ENCODE measurements at places on chromosomes 11 and 22.
A peak's percentile ranks its signal among the peaks of the same experiment; 100 is the strongest.

DNA sequence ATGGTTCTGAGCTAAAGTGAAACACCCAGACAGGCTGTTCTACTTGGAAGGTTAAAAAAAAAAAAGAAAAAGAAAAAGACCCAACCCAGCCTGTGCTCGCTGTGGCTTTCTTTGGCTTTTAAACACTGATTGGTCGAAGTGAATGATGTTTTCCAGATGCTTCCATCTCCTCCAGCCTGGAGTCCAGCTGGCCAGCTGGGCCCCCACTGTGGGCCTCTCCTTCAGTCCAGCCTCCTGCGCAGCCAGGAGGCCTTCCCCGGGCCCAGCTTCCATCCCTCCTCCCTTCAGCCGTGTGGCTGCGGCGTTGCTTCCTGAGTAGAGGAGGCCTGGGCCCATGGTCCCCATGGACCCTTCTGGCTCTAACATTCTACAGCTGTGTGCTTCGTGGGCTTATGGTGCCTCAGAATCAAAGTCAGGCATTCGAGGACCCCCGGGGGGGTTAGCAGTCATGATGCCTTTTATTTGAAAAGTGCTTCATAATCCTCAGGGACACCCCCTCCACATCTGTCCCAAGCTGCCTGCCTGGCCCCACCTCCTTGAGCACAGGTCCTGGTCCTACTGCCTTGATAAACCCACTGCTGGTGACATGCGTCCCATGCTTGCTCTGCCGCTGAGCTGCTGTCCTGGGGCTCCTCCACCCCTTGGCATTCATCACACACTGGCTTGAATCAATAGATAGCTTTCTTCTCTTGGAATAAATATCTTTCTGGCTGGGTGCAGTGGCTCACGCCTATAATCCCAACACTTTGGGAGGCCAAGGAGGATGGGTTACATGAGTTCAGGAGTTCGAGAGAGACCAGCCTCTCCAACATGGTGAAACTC lies 42.2 kb upstream of the FBLN1 start:
- no peak for DNase-seq

GRCh38 chr22:37686002-37686982 lies at the start of gene NOL12:
Gene NOL12, plus strand, starts transcription at chr22:37686343. Its CDS starts 50 bp downstream, at chr22:37686393.
- peak; percentile 72 for DNase-seq

GRCh38 chr11:64861227-64861975 lies 16.9 kb upstream of the CDC42BPG start:
- no peak for DNase-seq

- DNase-seq = peak; percentile 77
These were observed 7.5 kb downstream of the CRYBB1 start for GRCh38 chr22:26610072-26610958.

DNA sequence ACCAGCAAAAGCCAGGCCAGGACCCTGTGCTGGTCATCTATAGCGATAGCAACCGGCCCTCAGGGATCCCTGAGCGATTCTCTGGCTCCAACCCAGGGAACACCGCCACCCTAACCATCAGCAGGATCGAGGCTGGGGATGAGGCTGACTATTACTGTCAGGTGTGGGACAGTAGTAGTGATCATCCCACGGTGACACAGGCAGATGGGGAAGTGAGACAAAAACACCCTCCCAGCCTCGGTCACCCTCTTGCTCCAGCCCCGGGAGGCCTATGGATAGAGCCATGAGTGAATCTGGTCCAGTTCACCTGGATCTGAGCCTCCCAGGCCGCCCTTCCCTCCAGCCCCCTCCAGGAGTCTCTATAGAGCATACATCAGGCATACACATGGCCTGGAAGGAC lies 115.2 kb upstream of the IGLL5 start:
- DNase-seq = no peak

DNA sequence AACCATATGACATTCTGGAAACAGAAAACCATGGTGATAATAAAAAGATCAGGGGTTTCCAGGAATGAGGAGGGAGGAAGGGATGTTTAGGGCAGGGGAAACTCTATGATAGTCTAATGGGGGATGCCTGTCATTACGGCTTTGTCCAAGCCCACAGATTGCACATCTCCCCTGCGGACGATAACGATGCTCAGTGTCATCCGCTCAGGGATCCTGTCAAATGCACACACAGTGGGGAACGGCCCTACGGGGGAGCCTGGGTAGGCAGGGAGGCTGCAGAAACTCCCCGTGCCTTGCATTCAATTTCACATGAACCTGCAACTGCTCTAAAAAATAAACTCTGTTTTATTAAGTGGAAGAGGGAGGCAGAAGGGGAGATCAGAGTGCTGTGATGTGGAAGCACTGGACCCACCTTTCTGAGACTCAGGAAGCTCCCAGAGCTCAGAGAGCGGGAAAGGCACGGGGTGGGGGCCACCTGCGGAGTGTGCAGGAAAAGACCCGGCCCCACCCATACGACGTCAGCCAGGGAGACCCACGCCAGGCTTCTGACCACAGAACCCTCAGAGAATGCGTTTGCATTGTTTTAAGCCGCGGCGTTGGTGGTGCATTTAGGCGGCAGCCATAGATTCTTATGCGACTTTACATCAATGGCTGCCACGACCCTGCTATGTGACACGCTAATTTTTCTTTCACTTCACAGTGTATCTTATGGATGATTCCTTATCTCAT lies 543.5 kb downstream of the BRD1 start:
- DNase-seq = no peak

GRCh38 chr22:23110190-23110921 lies 31.4 kb downstream of the RSPH14 start:
- no peak for DNase-seq

- no peak for DNase-seq
These were observed 7.9 kb downstream of the GNB1L start for GRCh38 chr22:19846620-19847344.

- no peak for DNase-seq
These were observed 15.8 kb upstream of the WNT7B start for GRCh38 chr22:45992737-45993136.

DNA sequence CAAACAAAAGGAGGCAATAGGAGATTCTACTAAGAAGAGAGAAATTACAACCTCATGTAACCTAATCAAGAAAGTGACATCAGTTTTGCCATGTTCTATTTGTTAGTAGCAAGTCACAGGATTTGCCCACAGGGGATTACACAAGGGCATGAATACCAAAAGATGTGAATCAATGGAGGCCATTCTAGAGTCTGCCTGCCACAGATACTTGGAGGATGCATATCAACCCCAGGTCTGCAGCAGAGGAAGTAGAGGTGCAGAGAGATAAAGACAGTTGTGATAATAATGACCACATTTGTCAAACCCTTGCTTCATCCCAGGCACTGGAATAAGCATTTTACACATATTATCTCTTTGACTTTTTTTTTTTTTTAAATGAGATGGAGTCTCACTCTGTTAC lies 2.4 kb upstream of the ASCC2 start:
- no peak for DNase-seq

DNA sequence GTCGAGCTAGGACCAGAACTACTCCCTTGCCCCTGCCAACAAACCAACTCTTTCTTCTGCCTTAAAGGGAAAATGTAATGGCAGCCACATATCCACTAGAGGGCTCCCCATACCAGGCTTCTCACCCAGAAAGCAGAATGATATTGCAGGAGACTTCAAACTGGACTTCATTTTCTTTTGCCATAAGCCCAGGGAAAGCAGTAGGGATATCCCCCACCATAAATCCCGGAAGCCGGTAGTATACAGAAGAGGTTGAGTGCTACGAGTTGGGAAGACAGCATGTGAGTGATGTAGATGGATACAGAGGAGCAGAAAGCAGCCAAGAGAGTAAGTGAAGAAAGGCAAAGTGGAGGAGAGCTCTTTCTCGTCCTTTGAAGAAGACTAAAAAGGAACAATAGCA lies 12.1 kb downstream of the PLAAT5 start:
- peak; percentile 48 for DNase-seq

DNA sequence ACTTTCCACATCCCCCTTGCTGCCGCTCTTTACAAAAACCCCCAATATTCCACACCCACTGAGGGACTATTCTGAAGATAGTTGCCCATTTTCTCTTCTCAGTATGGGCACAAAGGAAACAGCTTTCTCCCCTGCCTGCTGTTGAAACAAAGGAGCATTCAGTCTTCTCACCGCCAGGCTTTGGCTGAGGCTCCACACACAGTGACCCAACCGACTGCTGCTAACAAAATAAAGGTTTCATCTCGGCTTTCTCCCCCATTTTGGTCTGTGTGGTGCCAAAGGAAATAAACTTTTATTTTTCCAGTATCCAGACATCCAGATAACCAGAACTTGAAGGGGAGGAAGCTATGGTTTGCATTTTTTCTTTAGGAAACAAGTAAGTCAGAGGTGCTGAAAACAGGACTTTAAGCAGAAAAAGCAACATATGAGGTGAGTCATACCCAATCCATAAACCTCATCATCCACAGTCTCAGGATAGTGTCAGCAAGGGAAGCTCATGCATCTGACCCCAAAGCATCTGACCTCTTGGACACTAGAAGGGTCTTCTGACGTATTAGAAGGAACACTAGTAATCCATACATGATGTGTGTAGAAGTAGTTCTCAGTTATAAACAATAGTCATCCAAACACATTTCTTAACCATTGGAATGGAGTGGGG lies 6.4 kb downstream of the CLMP start:
- DNase-seq = no peak

Measured in amniotic stem cell (primary cell).